ENCODE measurements at places on chromosomes 11 and 22.

- no peak for DNase-seq
These were observed 529.8 kb upstream of the CADM1 start for GRCh38 chr11:116033931-116034553.

DNA sequence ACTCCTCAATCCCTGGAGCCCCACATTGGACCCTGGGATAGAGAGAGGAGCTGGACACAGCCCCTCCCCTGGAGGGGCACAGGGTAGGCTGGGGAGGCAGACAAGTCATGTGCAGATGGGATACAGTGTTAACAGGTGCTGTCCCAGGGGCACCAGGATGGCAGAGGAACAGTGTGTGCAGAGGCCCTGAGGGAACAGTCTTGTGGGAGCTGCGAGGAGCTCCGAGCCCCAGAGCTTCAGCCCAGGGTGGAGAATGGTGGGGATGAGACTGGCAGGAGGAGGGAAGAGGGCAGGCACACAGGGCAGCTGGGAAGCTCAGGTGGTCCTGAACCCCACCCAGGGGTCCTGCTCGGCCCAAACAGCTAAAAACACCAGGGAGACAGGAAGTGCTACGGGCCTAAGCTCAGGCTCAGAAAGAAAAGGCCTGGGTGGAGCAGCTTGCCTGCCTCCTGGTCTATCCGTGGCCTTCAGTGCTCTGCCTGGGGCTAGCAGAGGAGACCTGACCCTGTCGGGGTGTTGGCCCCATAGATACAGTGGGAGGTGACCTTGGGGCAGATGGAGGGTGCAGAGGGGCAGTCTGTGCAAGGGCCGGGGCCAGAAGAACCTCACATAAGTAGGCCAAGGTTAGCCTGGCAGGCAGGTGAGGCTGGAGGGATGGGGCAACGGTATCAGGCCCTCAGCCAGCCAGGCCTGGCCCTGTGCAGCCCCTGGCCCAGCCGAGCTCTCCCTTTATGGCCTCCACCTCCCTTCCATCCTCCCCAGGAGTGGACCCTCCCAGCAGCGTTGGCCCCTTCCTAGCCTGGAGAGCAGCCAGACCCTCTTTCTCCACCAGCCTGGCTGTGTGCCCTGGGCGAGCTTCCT is 15.4 kb downstream of the CAPN5 start:
- DNase-seq = no peak

DNA sequence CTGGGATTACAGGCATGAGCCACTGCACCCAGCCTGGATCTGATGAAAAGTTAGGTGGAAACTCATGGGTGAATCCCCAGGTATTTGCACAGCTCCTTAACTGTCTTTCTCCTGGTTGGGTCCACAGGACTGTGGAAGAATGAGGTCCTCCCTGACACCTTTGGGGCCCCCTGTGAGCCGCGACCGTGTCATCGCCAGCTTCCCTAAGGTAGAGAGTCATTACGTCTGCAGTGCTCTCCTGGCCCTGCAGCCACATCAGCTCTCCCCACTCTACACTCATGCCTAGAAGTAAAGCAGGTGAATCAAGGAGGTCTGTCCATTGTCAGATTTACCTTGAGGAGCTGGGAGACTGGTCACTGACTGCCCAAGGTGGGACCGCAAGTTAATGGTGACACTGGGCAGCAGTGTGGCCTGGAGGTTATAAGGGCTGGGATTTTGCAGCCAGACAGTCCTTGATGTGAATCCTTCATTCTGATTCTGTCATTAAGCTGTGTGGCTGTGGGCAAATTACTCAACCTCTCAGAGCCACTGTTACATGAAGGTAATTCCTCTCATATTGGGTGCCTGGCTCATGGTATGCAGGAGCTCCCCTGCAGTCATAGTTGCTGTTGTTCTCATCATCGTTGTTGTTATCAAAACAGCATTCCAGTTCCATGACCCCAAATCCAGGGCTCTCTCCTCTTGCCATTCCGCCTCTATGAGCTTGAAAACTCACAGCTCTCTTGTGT is 1.4 kb downstream of the RAB36 start:
- no peak for DNase-seq

- no peak for DNase-seq
These were observed 26.5 kb downstream of the DAGLA start for GRCh38 chr11:61706452-61707400.

DNA sequence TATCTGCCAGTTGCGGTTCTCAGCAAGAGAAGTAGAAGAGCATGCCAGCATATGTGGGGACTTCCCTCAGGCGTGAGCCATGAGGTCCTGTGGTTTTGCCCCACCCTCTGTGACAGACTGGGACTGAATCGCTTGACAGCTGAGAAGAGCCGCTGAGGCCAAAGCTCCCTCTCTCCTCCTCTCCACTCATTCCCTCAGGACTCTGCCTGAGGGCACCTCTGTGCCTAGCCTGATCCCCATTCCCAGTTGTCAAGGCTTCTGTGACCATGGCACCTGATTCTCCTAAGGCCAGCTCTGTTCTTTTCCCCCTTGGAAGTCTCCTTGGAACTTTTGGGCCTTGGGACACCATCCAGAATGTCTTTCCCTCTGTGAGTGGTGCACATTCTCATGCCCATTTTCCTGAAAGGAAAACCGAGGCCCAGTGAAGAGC is 27.0 kb downstream of the ART5 start:
- peak; percentile 65 for DNase-seq

DNA sequence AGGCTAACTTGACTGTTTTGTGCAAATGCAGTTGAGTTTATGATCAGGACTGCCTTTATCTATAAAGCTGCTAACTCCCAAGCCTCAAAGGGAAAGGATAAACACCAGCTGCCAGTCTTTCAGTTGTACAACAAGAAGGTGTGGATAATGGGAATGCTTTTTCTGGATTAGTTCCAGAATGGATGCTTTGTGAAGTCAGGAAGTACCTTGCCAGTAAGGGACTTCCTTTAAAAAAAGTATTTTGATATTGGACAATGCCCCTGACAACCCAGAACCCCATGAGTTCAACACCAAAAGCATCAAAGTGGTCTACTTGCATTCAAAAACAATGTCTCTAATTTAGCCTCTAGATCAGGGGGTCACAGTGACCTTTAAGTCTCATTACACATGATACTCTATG is 32.0 kb downstream of the OR5A2 start:
- DNase-seq = no peak

- DNase-seq = no peak
These were observed 20.6 kb downstream of the FLRT1 start for GRCh38 chr11:64056213-64056785.

DNA sequence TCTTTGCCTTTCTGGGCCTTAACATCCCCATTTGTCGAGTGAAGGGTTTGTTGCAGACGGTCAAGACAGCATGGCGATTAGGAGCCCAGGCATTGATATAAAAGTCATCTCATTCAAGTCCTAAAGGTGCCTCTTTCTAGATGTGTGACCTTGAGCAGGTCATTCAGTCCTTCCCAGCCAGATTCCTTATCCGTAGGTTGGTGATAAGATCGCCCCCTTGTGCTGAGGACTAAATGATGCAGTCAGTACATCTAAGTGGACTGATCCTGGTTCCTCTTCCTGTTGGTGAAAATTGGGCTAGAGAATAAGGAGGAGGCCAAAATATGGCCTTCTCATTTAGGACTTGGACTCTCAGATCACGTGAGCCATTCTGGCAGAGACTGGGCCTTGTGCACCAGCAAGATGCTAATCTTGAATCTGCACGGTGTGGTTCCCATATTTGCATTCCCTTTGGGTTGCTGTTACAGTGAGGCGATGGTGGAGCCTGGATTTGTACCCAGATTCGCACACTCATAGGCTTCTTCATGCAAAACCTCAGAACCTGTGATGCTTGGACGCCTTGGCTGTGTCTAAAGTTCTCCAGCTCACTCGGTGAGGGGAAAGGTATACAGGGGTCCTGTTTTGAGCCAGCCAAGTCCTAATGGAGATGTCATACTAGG is 156.8 kb downstream of the MYO18B start:
- no peak for DNase-seq

DNA sequence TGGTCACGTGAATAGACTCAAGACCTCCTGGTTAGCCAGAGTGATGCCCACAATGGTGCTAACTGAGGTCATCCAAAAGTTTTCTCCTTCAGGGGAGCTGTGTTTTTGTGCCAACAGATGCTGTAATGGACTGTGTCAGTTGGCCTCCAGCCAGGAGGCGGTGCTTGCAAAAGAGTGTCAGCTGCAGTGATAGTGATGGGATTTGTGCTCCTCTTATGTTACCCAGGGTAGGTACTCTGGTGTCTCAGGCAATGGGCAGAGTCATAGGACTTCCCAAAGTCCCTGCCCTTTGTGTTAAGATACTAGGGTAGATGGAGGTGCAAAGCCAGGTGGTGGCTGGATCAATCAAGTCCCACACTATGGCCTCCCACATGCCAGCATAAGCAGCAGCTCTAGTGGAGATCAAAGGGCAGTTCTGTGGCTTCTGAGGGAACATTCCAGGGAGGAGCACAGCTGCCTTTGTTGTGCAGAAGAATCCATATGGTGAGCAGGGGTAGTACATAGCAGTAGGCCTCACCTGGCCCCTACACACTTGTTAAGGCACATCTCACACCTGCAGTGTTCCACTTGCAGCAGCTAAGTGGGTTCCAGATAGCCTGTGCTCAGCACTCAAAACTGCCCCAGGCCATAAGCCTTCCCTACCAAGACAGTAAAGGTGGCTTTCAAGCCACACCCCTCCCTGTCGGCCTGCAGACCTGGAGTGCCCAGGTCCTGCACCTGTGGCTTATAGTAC is 9.4 kb upstream of the FANCF start:
- no peak for DNase-seq

GRCh38 chr11:22780952-22781593 is 48.5 kb downstream of the SVIP start:
- DNase-seq = no peak

Data from stimulated activated CD8-positive, alpha-beta memory T cell treated with anti-CD3 and anti-CD28 coated beads, Interleukin-4, amount 100 ng/mL, for 48 hours (primary cell).